Stimulated activated CD8-positive, alpha-beta memory T cell treated with anti-CD3 and anti-CD28 coated beads, Interleukin-7, amount 100 ng/mL, for 1 hour (primary cell): ENCODE measurements at places on chromosomes 7 and 10.

- DNase-seq = no peak
These were observed 179.4 kb downstream of the PDE1C start for GRCh38 chr7:31890766-31891165.

DNA sequence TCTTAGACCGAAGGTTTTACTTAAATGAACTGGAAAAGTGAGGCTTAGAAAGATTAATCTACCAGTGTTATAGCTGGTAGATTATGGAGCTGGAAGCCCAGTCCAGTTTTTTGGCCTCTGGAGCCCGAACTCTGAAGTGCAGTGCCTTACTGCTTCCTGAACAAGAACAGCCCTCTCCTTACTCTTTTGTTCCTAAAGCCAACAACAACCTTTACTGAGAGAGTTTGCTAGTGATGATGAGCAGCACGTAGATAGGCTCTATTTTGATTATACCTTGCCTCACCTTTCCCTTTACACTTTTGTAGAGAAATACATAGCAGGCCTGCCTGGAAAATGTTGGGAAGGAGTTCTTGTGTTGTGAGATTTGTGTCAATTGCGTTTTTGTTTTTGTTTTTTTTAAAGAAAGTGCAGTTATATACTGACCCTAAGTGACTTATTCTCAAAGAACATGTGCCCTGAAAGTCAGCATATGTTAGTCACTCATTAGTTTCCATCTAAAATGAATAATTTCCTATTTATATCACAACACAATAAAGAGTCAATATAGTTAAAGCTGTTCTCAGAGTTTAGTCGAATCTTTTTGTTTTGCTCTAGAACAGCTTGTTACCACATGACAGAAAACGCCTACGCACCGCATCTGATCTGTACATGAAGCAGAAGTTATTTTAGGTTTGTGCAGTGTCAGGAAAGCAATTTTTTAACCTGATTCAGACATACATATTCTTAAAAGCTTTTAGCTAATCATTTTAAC is 33.0 kb downstream of the PLEKHA1 start:
- DNase-seq = no peak

DNA sequence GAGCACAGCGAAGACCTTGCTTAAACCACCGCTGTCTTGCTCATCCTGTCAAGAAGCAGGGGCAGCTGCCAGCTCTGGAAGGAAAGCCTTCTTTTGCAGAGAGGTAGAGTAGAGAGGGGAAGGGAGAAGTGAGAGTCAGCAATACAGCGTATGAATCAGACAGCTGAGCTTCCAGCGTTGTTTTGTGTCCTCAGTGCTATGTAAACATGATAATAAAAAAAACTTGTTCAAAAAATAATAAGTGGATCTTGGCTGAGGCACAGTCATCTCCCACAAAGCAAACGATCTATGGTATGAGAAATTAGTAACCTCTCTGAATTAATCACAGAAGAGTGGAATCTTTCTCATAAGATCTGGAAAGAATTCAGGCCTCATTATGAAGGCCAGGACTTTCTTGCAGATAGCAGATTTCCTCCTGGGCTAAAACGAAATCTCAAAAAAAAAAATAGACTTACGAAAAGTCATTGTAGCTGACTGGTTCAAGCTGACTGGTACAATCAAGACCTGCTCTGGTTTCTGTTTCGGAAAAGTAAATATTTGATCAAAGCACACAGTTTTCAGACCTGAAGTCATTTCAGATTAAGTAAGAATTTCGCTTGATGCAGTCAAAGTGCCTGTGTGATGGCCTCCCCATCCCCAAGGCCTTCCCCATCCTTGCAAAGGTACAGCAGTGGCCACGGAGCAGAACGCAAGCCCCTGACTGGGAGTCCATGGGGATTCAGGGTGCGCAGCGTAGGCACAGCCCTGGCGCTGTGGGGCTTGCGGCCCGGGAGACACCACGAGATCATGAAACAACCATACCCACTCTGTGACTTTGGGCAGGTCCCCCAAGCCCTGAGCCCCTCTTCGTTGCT is 29.4 kb downstream of the CHST15 start:
- no peak for DNase-seq

GRCh38 chr10:54094321-54094720 is 706.7 kb downstream of the PCDH15 start:
- no peak for DNase-seq

- no peak for DNase-seq
These were observed 153.0 kb upstream of the GPR26 start for GRCh38 chr10:123512901-123513775.

DNA sequence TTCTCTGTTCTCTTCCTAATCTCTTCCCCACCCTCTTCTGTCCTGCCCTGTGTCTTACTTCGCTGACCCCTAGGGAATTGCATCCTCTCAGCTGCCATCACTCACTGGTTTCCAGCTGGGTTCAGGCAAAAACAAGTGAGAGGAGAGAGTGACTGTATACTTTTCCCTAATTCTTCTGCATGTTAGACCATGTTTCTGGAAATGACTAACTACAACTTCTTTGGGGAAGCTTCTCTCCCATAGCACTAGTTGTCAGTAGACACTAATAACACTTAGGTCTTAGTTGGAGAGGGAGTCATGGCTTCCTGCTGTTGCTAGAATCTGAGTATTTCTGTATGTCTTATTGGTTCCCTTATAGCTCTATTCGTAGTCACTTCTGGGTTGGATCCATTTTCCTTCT is 299.0 kb upstream of the FZD1 start:
- no peak for DNase-seq

DNA sequence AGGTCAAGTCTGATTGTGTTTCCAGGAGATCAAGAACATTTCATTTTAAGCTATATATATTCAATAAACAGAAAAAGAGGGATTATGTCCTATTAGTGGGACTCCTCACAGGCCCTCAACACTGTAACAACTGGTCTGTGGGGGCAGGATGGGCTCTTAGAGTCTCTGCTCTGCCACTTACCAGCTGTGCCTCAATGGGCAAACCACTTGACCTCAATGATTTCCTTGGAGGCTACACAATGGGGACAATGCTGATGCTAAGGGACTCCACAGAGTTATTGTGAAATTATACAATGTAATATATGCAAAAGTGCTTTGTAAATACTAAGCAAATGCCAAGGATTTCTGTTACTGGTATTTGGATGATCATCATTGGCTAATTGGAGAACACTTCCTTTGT is 33.2 kb upstream of the MXI1 start:
- DNase-seq = no peak

- no peak for DNase-seq
These were observed 336.8 kb downstream of the GPR37 start for GRCh38 chr7:124428781-124429180.

DNA sequence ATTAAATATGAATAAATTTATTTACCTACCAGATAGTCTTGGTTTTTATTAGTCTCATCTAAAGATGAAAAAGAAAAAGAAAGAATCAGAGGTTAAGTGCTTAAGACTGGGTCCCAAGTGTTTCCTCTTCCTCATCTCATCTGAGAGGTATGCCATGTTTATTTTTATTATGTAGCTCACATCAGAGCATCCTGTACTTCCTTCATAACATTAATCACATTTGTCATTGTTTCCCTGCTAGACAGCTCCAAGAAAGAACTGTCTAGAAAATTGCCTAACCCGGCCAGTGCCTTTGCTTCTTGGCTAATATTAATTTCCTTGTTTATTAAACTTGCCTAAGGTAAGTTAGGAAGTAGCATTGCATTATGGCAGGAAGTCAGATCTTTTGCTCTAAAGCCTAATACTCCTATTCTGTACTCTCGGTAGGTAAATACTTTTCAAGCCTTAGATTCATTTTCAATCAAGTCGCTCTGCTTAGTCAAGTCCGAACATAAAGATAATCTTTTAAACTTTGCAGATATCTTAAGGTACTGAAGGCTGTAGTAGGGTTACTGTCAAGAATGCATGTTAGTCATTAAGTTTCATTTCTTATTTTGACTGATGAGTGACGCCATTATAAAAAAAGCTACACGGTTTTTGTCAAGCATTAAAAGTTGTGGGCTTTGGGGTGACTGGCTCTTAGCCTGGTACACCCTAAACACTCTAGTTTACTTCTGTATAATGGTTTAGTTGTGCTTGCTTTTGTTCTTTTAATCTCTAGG is 47.4 kb downstream of the ZMYND11 start:
- DNase-seq = no peak

DNA sequence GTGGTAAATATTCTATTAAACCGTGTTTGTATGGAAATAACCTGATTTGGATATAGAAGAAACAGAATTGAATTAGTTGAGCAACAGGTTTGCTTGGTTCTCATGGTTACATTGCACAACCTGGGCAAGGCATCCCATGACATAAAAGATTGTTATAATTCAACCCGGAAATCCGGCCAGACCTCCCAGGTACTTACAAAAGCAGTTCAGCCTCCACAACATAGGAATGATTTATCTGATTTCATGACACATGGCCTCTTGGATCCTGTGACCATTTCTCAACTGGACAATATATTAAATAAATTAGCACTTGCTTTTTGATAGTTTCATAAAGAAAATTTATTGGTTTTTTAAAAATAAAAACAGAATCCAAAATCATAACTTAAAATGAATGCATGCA is 55.1 kb upstream of the PTPN12 start:
- DNase-seq = no peak

DNA sequence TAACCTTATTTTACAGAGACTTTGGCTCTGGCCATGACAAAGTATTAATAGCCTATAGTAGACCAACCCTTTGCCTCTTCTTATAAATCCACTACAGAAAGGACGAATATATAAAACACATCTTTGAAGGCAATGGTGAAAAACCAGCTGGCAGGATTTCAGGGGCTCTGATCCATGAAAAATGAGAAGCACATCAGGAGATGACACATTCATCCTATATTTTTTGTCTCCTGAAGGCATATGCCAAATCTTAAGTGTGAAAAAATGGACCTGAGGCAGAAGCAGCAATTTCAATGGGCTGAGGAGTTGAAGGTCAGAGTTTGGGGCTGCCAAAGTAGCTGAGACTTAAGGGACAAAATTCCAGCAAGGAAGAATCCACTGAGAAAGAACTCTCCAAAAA is 14.4 kb downstream of the RNF216 start:
- no peak for DNase-seq

DNA sequence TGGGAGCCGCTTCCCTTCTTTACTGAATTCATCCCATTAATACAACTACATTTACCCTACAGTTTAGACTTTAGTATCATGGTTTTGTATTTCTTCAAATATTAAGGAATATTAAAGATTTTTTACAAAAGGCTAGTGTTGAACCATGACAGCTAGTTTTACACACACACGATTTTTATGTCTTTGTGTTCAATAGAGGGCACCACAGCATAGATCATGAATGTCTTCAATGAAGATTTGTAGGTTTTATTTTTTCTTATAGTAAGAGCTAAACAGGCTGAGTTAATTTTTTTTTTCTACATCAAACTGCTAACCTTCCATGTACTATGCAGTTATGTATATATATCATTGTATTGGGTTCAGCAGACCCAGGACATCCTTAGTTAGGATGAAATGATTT is 76.9 kb downstream of the SNX10 start:
- DNase-seq = no peak

DNA sequence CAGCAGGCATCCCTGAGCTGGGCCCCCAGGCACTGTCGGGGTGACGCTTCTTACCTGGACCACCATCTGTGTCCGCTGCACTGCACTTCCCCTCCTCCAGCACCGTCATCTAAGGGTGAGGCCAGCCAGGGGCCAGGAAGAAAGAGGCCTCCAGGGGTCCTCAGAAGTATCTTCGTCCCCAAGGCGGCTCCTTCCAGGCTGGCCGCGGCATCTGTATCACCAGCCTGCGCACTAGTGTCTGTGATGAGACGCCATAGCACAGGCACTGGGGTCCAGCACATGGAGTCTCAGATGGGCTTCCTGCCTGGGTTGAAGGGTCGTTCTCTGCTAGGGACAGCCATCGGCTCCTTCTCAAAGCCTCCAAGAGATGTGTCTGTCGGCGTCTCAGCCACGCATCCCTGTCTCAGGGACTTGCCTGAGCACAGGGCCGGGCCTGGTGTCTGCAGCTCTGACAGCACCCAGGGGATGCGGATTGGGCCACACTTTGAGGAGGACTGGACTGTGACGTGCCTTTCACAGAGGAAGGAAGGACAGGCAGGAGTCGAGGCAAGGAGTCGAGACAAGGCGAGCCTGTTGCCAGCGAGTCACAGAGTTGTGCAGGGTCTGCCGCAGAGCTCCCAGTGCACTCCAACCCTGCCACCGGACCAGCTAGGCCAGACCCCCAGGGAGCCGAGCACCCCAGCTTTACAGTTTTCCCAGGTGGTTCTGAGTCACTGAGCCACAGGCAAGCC is 101.5 kb upstream of the DIP2C start:
- DNase-seq = no peak

- peak; percentile 49 for DNase-seq
These were observed 9.3 kb upstream of the TSPAN14 start for GRCh38 chr10:80444646-80445319.

GRCh38 chr10:113340282-113340681 is 212.6 kb upstream of the HABP2 start:
- no peak for DNase-seq

- DNase-seq = no peak
These were observed 5.8 kb upstream of the PDCD4 start for GRCh38 chr10:110865809-110866482.

- no peak for DNase-seq
These were observed 156.3 kb downstream of the ZNF248 start for GRCh38 chr10:37700886-37701780.

GRCh38 chr7:78472519-78472918 is 673.9 kb downstream of the PHTF2 start:
- DNase-seq = no peak

DNA sequence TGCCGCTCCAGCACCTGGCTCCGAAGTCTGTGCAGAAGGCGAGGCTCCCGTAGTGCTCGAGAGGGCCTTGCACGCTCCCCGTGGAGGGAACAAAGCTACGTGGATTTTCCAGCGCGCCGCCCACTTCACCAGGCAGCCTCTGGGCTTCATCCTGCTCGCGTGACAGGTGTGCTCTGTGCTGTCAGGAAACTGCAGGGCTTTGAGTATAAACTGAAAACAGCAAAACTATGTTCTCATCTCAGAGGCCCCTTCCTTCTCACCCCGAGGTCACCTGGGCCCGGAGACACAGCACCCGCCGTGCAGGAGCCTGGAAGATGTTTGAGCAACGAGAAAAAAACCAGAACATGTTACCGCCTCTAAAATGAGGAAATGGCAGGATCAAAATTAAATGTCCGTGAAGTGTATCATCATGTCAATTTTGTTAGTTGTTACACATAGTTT is 17.6 kb upstream of the GPR146 start:
- no peak for DNase-seq

DNA sequence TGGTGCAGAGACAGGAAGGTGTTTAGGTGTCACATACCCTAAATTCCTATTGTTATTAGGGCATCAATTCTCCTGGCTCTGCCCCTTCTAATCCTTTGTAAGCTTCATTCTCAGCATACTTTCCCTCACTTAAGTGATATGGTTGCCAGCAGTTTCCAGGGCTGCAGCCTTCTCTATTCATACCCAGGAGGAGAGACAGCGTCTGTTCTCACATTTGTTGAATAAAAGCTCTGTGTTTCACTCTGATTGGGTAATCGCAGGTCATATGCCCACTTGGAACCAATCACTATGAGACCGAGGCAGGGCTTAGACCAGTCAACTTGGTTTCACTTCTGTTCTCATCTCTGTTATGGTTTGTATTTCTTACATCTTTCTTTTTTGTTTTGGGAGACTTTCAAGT is 109.6 kb upstream of the MTPN start:
- DNase-seq = no peak
